ENCODE measurements at places on chromosomes 16 and 17. TPM values are rescaled to one million over a fixed set of nuclear protein-coding genes. Genes with fewer than 3 reads are reported as not detected.

DNA sequence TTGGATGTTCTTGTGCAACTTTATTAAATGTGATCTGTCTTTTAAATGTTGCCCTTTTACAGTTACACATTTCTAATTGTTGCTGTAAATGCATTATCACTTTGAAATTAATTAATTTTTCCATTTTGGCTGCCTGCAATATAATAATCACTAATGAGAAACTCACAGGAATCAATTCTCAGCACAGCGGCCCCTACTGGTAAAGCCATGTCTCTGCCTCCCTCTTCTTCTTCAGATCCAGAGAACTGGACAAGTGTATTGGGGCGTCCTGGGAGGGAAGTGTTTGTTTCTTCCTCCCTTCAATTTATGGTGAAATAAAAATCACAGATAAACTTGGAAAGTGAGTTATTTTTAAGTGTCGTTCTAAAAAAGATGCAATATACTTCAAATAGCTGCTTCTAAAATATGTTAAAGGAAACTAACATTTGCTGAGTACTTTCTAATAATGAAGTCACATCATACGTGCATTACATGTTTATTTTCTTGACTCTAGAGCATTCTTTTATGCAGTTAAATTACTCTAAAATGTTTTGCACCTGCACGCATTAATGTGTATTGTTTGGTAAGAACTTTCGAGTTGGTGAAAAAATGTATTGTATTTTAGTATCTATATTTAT, 338.0 kb downstream of the WWOX start:
- H3K36me3 ChIP-seq, result no peaks in the 10 kb centered on the region
- H3K27me3 ChIP-seq, result no peaks in the 10 kb centered on the region
- no peak overlapping the region for H3K27ac ChIP-seq
- no peak overlapping the region for H3K4me3 ChIP-seq

DNA sequence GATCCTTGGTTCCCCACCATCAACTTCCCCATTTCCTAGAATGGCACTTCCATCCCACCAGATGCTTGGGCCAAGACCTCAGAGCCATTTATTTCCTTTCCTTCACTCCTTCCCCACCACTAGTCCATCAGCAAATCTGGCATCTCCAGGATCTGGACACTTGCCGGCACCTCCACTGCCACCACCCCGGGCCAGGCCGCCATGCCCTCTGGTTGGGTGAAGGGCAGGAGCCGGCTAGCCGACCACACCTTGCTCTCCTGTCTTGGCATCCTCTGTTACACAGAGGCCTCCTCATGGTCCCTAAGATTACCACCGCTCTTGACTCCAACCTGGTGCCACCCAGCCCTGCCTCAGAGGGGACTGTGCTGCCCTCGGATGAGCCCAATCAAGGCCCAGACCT, 104.5 kb downstream of the RMI2 start:
- H3K27me3 ChIP-seq, result peaks cover 3% of the 10 kb centered on the region
- H3K36me3 ChIP-seq, result no peaks in the 10 kb centered on the region
- no peak for DNase-seq
- no peak overlapping the region for H3K4me3 ChIP-seq
- H3K27ac ChIP-seq, result no peak overlapping the region

DNA sequence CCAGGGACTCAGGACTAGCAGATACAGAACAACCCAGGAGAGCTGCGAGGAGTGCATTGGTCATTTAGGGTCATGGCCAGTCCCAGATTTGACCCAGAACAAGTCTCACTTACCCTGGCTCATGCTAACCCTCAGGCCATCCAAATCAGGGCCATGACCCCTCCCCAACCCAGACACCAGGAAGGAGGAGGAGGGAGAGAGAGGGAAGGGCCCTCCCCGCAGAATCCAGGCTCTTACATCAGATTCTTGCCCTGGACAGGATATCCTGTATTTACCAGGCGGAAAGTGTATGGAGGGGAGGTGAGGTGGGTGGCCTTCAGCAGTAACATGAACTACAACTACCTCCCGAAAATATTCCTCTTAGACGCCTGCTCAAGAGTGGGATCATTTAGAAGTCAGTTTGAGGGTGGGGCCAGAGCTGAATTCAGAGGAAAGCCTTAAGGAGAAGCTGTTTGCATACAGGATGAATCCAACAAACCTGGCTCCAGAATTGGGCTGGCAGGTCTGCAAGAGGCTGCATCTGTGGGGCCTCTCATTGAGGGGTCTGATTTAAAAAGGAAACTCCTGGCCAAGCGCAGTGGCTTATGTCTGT, 2.1 kb downstream of the VAT1 start:
- H3K27ac ChIP-seq, result no peak overlapping the region
- H3K4me3 ChIP-seq, result peak overlapping the region; percentile 88
- H3K27me3 ChIP-seq, result peaks cover 9% of the 10 kb centered on the region
- peaks cover 28% of the 10 kb centered on the region for H3K4me1 ChIP-seq
- no peak for DNase-seq

GRCh38 chr17:35730400-35731005, 936 bp upstream of the RASL10B start:
- H3K4me3 ChIP-seq, result peak overlapping the region; percentile 74
- no peak overlapping the region for H3K27ac ChIP-seq
- peaks cover 16% of the 10 kb centered on the region for H3K36me3 ChIP-seq
- H3K27me3 ChIP-seq, result peaks cover 22% of the 10 kb centered on the region
- H3K4me1 ChIP-seq, result peaks cover 10% of the 10 kb centered on the region
- DNase-seq, result no peak

DNA sequence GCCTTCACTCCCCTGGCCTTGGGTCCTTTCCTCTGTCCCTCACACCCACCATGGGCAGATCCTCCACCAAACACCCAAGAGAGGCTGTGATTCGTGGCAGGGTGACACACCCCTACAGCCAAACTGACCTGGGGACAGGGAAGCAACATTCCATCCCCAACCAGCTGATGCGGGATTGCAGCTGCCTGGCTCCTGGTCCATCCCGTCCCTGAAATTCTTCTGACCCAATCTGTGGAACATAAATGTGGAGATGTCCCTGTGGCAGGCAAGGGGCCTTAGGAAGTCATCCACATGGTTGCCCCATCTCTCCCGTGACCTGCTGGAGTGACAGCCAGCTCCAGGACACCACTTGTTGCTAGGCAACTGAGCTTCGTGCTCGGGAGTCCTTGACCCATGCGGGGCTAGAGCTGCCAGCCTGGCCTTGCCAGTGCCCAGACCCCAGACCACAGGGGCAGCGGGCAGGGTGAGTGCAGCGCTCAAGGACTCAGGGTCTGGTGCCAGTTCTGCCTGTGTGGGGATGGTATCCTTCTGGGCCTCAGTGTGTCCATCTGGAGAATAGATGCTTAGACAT, 34.0 kb upstream of the CPNE2 start:
- no peak for DNase-seq
- H3K4me1 ChIP-seq, result peaks cover 6% of the 10 kb centered on the region
- peaks cover 56% of the 10 kb centered on the region for H3K36me3 ChIP-seq
- no peak overlapping the region for H3K4me3 ChIP-seq

The PMFBP1 gene
- total RNA-seq, result 0.21 TPM

The METRN gene
- total RNA-seq, result 27.7 TPM

The MT1M gene
- not detected for total RNA-seq

The CDH11 gene
- total RNA-seq, result not detected

The FNDC8 gene
- not detected for total RNA-seq

Data from activated CD4-positive, alpha-beta T cell treated with anti-CD3 and anti-CD28 coated beads, Interleukin-2, amount 10 ng/mL, durations not matched to agents 24 days and 14 days (primary cell).